ENCODE measurements at places on chromosomes 1 and 21.
A peak's percentile ranks its signal among the peaks of the same experiment; 100 is the strongest.

DNA sequence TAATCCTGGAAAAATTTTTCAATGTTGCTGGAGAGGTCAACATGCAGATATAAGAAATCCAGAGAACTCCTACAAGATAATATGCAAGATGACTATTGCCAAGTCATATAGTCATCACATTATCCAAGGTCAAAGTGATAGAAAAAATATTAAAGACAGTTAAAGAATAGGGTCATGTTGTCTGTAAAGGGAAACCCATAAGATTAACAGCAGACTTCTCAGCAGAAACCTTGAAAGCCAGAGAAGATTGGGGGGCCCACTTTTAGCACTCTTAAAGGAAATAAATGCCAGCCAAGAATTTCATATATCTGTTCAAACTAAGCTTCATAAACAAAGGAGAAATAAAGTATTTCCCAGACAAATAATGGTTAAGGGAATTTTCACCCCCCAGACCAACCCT is 64.1 kb downstream of the PTGFR start:
- no peak for DNase-seq

DNA sequence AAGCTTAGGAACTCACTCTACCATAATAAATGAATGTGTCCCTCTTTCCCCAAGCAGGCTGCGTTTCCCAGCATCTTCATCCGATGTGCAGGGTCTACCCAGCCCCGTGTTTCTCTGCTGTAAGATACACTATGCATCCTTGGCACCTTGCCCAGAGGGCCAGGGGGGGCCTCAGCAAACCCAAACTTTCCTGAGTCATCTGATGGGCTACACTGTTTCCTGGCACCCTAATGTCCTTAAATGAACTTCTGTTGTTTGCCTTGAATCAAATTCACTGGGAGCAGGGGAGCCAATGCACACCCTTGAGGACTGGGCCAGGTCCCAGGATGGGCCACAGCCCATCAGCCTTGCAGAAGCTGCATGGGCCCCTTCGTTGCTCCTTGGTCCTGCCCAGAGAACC is 145.5 kb downstream of the IGSF21 start:
- no peak for DNase-seq

DNA sequence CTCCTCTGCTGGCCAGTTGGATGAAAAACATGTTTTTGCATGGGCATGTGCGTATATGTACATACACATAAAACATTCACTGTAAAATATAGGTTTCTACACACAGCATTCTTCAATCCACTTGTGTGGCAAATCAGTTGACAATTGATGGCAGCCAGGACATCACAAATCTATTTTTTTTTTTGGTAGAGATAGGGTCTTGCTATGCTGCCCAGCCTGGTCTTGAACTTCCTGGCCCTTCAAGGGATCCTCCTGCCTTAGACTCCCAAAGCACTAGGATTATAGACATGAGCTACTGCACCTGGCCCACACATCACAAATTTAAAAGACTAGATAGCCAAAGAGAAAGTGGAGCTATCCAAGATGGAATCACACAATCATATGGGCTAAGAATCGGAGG is 39.6 kb downstream of the ARHGEF11 start:
- no peak for DNase-seq

DNA sequence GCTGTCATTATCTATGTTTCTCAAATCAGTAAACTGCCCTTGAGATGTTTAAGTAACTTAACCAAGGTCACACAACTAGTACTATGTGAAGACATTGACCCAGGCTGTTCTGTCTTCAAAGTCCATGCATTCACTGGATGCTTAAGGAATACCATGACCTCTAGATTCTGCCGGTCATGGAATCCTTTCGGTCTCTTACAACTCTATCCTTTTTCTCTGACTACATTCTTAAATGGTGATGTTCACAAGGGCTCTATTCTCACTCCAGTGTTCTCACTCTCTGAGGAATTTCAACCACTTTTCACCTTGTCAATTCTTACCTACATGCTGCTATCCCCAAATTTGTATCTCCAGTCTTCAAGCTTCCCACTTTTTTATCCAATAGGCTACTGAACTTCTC is 15.2 kb downstream of the CRYZ start:
- no peak for DNase-seq

DNA sequence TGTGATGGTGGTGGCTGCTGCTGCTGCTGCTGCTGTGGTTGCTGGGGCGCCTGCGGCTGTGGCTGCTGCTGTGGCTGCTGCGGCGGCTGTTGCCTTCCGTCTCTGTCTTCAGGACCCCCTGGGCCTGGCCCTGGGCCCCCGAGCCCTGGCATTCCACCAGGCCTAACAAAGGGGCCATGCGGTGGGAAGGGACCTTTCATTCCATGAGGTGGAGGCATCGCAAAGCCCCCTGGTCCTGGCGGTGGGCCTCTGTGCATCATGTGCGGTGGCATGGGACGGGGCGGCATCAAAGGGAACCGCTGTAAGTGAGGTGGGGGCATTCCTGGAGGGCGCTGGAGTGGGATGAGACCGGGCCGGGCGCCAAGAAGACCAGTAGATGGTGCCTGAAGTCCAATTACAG is 12.4 kb downstream of the SOD1 start:
- DNase-seq = peak; percentile 58
